Effector CD8-positive, alpha-beta T cell (primary cell): ENCODE measurements at places on chromosomes 4 and X.

DNA sequence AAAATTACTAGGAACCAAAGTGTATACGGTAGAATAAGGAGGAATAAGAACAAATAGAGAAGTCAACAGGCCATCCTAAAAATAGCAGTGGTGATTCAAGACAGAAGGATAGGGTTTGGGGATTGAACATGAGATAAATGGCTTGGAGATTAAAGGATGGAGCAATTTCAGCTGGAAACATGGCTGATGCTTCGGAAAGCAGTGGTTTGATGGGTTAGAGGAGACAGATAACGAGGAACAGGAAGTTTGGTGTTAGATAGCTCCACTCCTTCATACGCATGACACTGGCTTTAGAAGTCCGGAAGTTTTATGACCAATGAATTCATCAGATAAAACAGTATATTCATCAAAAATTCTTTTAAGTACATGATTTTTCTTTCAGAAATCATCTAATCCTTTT, 70.8 kb upstream of the GALNTL6 start:
- no peak for DNase-seq

- DNase-seq, result no peak
Measured at GRCh38 chrX:68880846-68881552, 52.2 kb downstream of the EFNB1 start.

DNA sequence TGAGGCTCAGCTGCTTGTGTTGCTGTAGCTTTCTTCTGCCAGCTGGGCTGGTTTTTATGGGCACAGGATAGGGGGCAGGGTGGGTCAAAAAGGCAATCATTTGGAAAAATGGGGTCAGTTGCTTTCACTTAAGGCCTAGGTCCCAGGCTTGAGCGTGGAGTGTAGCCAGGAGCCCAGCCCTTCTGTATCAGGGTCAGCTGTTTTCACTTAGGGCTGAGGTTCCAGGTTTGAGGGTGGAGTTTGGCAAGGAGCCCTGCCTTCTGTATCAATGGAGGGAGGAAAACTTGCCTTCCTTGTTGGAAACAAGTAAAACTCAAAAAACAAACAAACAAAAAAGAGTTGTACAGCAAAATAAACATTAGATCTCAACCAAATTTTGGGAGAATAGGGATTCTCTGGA, 37.0 kb upstream of the UGT8 start:
- no peak for DNase-seq

- DNase-seq, result no peak
Measured at GRCh38 chrX:117996408-117996807, 120.2 kb downstream of the KLHL13 start.

DNA sequence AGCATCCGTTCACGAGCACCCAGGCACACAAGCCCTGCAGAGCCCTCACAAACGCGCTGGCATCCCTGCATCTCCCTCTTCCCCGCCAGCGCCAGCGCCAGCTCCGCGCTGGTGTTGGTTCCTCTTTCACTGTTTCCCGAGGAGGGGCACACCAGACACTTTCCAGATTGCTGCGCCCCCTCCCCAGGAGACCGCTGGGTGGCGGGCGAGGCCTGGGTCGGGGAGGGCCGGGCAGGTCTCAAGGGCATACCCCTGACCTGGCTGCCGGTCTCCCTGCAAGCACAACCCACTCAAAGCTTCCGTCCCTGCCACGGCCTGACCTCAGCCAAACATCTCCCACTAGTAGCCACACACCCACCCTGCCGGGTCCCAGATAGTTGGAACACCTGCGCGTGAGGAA, 2.2 kb upstream of the NKX1-1 start:
- DNase-seq, result no peak

GRCh38 chrX:13015536-13016236, 28.7 kb downstream of the FAM9C start:
- DNase-seq, result no peak

GRCh38 chrX:4944767-4945166, 1231.3 kb upstream of the PRKX start:
- DNase-seq, result no peak

DNA sequence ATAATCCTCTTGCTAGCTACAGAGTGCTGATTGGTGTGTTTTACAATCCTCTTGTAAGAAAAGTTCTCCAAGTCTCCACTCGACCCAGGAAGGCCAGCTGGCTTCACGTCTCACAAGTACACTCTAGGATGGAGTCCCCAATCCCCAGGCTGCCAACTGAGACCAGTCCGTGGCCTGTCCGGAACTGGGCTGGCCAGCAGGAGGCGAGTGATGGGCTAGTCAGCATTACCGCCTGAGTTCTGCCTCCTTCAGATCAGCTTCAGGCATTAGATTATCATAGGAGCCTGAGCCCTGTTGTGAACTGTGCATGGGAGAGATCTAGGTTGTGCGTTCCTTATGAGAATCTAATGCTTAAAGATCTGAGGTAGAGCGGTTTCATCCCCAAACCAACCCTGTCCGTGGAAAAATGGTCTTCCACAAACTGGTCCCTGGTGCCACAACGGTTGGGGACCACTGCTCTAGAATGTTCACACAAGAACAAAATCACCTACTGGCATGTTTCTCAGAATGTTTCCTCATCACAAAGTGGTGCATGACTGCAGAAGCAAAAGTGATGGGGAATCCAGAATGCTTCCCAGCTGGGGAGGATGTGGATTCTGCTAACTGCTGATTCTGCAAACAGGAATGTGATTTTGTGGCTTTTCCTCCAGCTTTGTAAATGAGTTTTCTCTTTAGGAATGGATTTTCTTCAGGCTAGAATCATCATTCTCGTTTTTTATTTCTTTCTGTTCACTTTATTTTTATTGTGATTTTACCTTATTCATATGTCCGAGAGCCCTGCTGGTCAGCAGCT, 40.9 kb downstream of the SEPTIN11 start:
- no peak for DNase-seq

GRCh38 chrX:1491851-1492349, 39.2 kb upstream of the ASMTL start:
- DNase-seq, result no peak

GRCh38 chr4:140800666-140801065, 44.5 kb upstream of the TBC1D9 start:
- no peak for DNase-seq

DNA sequence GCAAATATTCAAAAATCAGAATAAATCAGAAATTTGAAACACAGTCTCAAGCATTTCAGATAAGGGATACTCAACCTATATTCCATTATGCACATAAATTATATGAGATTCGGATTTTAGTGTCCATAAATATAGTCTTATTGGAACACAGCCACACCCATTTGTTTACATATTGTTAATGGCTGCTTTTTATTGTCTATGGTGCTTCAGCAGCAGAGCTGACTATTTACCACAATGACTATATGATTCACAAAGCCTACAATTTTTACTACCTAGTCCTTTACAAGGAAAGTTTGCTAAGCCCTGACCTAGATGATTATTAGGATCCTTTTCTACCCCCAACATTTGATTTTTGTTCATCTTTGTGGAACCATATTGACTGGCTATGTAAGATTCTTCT, 63.9 kb downstream of the IL1RAPL1 start:
- no peak for DNase-seq

- no peak for DNase-seq
Measured at GRCh38 chr4:39947417-39947816, 30.3 kb downstream of the PDS5A start.

- no peak for DNase-seq
Measured at GRCh38 chr4:184126800-184127199, 90.9 kb downstream of the ENPP6 start.

GRCh38 chrX:139831017-139831416, 101.8 kb downstream of the ATP11C start:
- DNase-seq, result no peak

DNA sequence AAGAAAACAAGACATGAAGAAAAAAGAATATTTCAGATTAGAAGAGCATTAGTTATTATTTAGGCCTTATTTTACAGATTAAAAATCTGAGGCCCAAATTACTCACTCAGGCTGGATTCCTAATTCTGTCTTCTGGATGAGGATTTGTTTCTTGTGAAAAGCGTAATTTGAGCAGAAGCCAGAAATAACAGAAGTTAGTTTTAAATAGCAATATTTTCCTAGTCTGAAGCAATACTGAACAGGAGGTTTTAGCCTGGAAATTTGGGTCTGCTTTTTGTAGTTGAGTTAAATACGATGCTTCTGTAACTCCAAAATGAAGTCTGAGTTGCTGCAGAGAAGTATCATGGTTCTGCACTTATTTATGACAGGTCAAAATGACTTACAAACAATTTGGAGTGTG, 124.9 kb downstream of the RTL3 start:
- DNase-seq, result no peak

DNA sequence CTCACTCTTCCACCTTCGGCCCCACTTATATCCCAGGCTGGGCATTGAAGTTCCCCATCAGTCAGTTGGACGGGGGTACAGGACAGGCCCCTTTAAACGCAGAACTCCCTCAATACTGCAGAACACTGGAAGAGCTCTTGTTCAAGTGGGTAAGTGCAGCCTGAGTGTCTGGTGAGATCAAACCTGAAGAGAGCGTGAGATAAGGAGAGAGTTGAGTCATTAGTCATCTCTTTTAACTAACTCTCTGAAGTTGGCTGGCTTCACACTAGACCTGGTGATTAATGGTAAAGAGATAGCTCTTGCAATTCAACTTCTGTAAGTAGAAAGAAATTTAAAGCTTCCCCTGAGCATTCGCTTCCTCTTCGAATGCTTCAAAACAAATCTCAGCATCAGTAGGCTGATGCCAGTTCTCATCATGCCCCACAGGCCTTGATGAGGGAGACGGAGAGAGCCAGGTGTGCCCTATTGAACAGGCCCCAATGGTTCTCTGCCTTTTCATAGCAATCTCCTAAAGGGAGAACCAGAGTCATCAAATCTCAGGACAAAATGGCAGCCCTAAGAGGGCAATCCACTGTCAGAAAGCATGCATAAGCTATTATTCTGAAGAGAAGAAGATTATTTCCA, 41.0 kb upstream of the JADE1 start:
- no peak for DNase-seq

DNA sequence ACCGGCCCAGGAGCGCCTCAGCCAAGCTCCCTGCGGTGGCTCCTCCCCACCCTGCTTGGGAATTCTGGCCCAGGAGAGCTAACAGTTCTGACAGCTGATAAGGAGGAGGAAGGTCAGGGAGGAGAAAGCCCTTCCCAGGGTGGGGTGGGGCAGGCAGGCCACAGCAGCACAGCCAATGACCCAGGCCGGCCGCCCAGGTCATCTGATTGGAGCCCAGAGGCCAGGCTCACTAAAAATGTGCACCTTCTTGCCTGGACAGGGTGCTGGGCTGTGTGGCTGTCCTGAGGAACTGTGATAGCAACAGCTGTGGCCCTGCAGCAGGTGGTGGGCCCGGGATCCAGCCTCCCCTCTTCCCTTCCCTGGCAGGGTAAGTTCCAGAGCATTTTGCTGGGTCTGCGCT, 17.2 kb upstream of the SH3TC1 start:
- DNase-seq, result no peak

- DNase-seq, result no peak
Measured at GRCh38 chr4:37845201-37845600, 18.7 kb downstream of the PGM2 start.

DNA sequence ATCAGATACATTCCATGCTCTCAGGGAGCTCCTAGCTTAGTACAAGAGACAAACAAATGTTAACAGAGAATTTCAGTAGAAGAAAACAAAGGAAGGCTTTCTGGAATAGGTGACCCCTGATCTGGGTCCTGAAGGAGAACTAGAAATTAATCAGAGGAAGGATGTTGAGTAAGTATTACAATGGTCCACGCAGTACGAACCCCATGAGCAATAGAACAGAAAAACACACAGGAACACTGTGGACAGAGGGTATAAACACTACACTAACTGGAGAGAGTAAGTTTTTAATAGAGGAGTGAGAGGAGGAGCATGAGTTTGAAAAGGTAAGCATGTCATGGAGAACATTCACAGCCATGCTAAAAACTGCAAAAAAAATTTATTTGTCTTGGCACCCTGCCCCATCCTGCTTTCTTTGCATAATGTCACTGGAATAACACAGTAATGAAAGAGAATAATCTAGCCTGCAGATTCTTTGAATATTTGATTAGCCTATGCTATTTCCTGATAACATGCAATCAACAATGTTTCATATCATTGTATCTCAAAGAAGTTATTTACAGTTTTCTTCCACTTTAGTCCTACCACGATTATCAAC, 140.3 kb upstream of the ZXDB start:
- no peak for DNase-seq

- DNase-seq, result no peak
Measured at GRCh38 chr4:17528551-17529165, 13.7 kb downstream of the CLRN2 start.

GRCh38 chrX:12891915-12892506, 14.4 kb upstream of the TLR8 start:
- no peak for DNase-seq

DNA sequence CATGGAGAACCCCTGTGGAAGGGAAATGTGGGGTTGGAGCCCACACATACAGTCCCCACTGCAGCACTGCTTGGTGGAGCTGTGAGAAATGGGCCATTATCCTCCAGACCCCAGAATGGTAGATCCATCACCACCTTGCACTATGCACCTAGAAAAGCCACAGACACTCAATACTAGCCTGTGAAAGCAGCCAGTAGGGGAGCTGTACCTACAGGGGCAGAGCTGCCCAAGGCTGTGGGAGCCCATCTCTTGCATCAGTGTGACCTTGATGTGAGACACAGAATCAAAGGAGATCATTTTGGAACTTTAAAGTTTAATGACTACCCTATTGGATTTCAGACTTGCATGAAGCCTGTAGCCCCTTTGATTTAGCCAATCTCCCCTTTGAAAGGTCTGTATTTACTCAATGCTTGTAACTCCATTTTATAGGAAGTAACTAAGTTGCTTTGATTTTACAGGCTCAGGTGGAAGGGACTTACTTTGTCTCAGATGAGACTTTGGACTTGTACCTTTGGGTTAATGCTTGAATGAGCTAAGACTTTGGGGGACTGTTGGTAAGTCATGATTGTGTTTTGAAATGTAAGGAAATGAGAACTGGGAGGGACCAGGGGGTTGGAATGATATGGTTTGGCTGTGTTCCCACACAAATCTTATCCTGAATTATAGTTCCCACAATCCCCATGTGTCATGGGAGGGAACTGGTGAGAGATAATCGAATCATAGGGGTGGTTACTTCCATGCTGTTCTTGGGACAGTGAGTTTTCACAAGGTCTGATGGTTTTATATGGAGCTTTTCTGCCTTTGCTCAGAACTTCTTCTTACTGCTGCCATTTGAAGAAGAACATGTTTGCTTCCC, 352.6 kb downstream of the INPP4B start:
- no peak for DNase-seq

- no peak for DNase-seq
Measured at GRCh38 chr4:155769090-155769489, 10.3 kb downstream of the GUCY1B1 start.

DNA sequence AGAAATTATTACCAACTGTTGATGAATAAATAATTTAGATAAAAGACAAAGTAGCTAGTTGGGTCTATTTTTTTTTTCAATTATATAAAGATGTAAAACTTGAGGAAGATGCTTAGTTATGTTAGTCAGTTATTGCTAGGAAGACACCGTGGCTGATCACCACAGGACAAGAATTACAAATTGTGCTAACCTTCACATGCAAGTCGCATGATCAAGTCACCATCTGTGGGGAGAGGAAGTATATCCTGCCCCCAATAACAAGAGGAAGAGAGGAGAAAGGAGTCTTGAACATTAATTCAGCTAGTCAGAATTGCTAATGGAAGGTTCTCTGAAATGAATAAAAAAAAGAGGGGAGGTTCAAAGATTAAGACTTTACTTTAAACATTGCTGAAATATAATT, 52.3 kb downstream of the CPEB2 start:
- DNase-seq, result no peak
